ENCODE measurements at places on chromosomes 16 and 17. TPM values are rescaled to one million over a fixed set of nuclear protein-coding genes. Genes with fewer than 3 reads are reported as not detected.

DNA sequence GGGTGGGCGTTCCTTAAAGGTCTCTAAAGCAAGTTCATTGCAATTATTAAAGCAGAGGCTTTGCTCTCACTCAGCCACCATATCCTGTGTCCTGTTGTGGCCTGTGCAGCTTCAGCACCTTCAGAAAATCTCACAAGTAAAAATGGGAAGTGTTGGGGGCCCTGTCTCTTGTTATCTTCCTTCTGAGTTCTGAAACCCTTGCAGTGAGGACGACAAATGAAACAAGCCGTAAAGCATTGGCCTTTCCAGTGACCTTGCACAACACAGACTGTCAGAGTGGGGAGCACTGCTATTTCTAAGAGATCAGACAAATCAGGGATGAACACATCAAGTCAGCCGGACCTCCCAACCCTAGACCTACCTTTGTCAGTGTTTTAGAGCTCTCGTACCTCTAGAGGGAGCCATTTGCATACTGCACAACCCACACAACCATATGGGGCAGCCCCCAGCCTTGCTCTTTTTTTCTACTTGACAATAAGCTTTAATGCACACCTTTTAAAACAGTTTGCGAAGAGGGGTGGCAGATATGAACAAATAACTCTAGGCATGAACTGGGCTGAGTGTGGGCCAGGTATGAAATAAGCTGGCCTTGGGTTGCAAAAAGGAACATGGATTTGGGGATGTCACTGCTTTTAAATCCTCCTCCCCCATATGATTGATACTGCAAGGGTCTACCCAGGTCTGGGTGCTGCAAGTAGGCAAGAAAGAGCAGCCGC is 89.8 kb downstream of the KATNIP start:
- no peaks in the 10 kb centered on the region for H3K4me1 ChIP-seq
- no peaks in the 10 kb centered on the region for H3K27me3 ChIP-seq
- no peak overlapping the region for H3K27ac ChIP-seq
- no peak overlapping the region for H3K4me3 ChIP-seq

- H3K27ac ChIP-seq: no peak overlapping the region
- H3K36me3 ChIP-seq: no peaks in the 10 kb centered on the region
- H3K27me3 ChIP-seq: no peaks in the 10 kb centered on the region
- no peaks in the 10 kb centered on the region for H3K4me1 ChIP-seq
Observed at GRCh38 chr17:77750427-77751043, 208.0 kb upstream of the TNRC6C start.

- DNase-seq: no peak
- H3K27ac ChIP-seq: no peak overlapping the region
- no peaks in the 10 kb centered on the region for H3K4me1 ChIP-seq
- no peak overlapping the region for H3K4me3 ChIP-seq
- H3K36me3 ChIP-seq: no peaks in the 10 kb centered on the region
Observed at GRCh38 chr16:87305505-87306391, 11.4 kb downstream of the C16orf95 start.

GRCh38 chr17:7437950-7438614 is 1.2 kb upstream of the FGF11 start:
- H3K27ac ChIP-seq: no peak overlapping the region
- H3K4me3 ChIP-seq: no peak overlapping the region
- no peaks in the 10 kb centered on the region for H3K4me1 ChIP-seq
- no peaks in the 10 kb centered on the region for H3K27me3 ChIP-seq
- H3K36me3 ChIP-seq: no peaks in the 10 kb centered on the region

Gene TP53TG3F
- total RNA-seq: not detected

Gene BAIAP3
- 4.2 TPM for total RNA-seq

All from Caco-2 (cell line).